ENCODE measurements at places on chromosomes 11 and 22. TPM values are rescaled to one million over a fixed set of nuclear protein-coding genes. Genes with fewer than 3 reads are reported as not detected.

Gene LAMTOR1
- 115 TPM for polyA plus RNA-seq

Gene POU2F3
- polyA plus RNA-seq, result 0.23 TPM

Gene MIAT
- 0.47 TPM for polyA plus RNA-seq

Gene CLDN5
- 40.9 TPM for polyA plus RNA-seq
